ENCODE measurements at places on chromosomes 4 and X. TPM values are rescaled to one million over a fixed set of nuclear protein-coding genes. Genes with fewer than 3 reads are reported as not detected.
A peak's percentile ranks its signal among the peaks of the same experiment; 100 is the strongest.

EPGN gene
- not detected for total RNA-seq

LDB2 gene
- total RNA-seq, result not detected

ADRA2C gene
- not detected for total RNA-seq

CASP3 gene
- total RNA-seq, result 54.4 TPM

CENPVL3 gene
- total RNA-seq, result 0.19 TPM

C4orf54 gene
- total RNA-seq, result not detected

PARM1 gene
- not detected for total RNA-seq

ARFIP1 gene
- total RNA-seq, result 9.3 TPM

TRMT10A gene
- 8.9 TPM for total RNA-seq

ERCC6L gene
- 10.5 TPM for total RNA-seq

KDR gene
- total RNA-seq, result not detected

TCEANC gene
- total RNA-seq, result 1.9 TPM

DNA sequence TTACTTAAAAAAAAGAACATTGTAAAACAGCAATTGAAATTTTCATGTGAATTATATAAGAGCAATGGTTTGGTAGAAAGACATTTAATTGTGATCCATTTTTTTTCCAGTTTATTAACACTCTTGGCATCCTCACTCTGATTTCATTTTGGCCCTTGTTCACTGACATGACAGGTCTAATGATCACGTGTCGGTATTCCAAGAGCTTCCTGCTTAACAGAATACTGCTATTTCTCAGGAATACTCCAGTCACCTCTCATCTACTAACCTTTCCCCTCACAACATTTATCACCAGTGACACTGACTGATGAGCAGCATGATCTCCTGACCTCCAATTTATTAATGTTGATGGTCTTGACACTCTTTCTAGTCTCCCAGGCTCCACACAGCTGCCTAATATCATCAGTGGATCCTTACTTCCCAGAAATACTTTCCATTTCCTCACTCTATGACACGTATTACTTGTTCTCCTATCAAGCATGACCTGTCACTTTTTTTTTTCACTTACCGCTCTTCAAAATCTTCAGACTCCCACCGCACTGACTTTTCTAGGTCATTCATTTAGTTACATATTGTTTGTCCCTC, 847.8 kb upstream of the SLIT2 start:
- DNase-seq, result no peak

DNA sequence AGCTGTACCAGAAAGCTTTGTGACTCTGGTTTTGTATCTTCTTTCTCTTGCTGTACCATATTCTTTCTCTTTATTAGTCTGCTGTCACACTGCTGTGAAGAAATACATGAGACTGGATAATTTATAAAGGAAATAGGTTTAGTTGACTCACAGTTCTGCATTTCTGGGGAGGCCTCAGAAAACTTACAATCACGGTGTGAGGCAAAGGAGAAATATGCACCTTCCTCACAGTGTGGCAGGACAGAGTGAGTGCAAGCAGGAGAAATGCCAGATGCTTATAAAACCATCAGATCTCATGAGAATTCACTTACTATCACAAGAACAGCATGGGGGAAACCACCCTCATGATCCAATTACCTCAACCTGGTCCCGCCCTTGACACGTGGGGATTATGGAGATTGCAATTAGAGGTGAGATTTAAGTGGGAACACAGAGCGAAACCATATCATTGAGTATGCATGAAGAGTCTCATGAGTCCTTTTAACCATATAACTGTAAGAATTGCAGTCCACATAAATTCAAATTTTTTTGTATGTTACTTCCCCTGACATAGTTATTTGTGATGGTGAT, 67.4 kb upstream of the INPP4B start:
- no peak for DNase-seq

DNA sequence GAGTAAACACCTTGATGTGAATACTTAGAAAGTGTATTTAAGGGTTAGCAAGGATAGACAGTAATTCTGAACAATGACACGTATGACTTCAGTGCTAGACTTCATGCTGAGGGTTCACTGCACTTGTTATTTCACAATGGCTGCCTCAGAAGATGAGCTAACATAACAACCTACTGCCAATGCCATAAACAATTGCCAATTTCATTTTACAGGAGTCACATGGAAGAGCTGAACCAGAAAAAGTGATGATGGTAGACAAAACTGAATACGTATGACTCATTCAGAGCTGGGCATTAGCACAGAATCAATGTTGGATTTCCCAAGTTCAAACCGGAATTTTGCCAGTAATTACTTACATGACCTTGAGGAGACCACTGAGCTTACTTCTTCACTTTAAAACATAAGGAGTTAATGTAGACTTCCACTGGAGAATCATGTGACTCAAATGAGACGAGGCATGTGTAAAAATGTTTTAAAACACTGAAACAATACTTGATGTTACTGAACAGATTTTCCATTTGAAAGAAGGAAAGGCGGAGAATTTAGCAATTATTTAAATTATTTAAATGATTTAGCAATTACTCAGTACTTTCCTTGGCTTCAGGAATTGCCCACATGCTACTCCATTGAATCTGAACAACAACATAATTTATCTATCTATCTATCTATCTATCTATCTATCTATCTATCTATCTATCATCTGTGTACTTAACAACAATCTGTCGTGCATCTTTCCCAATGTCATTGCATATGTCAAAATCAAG, 868.5 kb upstream of the SLIT2 start:
- no peak for DNase-seq

GRCh38 chr4:26434030-26434639, 56.1 kb downstream of the CCKAR start:
- DNase-seq, result no peak

- DNase-seq, result no peak
These were observed 394.7 kb upstream of the CPEB2 start for GRCh38 chr4:14607578-14607977.

DNA sequence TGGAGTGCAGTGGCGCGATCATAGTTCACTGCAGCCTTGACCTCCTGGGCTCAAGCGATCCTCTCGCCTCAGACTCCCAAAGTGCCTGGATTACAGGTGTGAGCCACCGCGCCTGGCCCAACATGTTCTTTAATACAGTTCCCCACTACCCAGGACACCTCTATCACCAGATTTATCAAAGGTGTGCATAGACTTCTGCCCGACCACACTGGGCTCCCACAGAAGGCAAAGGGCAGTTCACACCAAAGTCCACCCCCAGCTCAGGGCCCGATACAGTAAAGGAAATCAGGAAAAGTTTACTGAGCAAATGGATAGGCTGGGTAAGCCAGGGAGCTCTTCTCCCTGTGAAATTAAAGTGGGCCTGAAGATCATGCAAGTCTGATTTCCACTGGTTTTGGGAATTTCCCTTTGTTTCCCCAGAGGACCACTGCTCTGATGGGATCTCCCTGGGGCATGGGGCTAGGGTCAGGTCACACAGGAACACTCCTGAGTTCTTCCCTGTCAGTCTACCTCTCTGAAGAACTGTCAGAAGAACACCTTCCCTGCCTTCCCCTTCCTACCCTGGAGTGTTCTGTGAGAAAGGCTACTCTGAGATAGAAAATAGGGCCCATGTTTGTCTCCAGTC, 17.7 kb upstream of the PIM2 start:
- no peak for DNase-seq

DNA sequence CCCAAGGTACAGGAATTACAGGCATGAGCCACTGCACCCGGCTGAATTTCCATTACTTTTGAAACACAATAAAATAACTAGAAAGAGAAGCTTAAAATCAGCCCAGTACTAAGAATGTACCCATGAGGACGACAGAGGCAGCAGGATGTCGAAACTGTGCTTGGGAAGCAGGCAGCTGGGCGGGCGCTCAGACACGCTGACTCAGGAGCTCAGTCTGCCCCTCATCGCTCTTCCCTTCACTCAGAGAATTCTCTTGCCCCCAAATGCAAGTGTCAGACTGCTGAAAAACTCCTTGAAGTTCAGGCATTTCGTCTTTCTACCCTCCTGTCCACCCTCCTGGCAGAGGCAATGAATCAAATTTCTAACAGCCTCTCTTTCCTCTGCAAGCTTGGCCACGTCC, 41.0 kb upstream of the CDKN2AIP start:
- no peak for DNase-seq

DNA sequence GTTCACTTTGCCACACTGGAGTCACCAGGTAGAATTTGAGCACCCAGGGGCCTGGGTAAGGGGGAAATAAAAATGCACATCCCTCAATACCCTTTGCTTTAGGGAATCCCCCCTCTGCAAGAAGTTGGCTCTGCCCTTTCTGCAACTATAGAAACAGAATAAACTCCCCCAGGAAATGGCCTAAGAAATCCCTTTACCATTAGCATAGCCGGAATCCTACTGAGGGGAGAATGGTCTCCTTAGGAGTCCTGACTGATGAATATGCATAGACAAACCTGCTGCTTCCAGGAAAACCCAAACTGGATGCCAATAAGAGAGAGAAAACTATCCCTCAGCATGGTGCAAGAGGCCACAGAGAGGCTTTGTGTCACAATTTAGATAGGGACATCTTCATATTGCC, 11.0 kb downstream of the EFHC2 start:
- no peak for DNase-seq

GRCh38 chr4:8077181-8078108, 81.2 kb downstream of the ABLIM2 start:
- DNase-seq, result no peak

- no peak for DNase-seq
These were observed 243.1 kb upstream of the PSAPL1 start for GRCh38 chr4:7677799-7678301.

GRCh38 chrX:141180851-141181250, 3.9 kb upstream of the LDOC1 start:
- no peak for DNase-seq

DNA sequence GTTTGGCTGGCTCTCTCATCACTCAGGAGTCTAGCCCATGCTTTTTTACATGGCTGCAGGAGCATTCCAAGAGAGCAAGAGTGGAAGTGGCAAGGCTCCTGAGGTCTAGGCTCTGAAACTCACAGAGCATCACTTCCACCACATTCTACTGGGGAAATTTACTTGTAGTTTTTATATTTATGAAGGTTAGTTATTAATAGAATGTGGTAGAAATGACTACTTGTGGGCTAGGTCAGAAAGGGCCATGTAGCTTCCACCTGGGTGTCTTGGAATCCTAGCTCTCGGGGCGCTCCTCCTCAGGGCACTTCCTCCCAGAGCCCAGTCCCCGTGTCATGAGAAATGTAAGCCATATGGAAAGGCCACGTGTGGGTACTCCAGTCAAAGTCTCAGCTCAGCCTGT, 127.0 kb upstream of the CASK start:
- DNase-seq, result no peak

DNA sequence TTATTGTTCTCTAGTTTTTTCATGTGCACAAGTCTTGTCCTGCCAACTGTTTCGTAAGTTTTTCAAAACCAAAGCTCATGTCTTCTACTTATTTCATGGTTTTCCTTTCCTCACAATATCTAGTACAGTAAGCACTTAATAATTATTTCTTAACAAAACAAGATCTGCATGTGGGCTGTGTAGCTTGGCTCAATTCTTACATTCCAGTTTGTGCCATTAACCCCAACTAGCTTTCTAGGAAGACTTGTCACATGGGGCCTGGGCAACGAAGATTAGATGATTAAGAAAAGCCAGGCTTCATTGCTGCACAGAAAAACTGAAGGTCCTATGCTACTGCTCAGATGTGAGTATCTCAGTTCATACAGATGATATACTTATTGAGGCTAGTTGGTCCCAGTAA, 155.3 kb upstream of the TEX13A start:
- DNase-seq, result no peak

DNA sequence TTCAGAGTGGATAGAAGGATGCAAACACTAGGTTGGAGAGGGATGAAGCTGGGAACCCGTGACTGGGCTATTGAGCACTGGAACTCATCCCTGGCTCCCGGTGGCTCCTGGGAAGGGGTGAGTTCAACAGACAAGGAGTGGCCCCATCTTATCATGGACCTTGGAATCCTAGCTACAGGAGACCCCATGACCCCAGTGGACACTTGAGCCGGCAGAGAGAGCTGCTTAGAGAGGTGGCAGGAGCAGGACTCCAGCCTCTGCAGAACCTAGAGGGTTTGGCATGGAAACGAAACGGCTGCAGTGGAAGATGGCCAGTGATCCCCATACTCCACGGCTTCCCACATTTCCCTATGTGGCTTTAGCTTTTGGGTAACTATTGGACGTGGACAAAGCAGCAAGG, 205.8 kb upstream of the SPANXN1 start:
- DNase-seq, result no peak

DNA sequence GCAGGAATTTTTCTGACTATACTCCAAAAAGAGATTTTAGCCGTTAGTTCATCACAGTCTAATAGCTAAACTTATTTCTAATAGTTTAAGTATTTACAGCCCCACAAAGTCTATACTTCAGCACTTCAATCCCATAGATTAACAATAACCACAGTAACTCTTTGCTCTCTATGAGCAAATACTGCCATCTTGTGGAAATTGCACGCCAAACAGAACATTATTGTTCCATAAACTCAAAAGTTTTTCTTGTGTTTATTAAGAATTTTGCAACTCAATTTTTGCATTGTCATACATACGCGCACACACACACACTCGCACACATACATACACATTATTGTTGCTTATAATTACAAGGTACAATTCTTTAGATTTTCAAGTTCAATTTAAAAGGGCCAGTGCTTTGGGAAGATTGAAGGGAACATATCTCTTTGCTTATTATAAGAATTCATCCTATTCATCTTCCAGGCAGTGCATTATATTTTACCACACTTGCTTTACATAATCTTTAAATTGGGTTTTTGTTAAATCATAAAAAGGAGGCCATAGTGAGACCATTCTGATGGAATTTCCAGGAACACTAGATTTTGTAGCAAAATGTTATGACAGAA, 63.8 kb upstream of the ATOH1 start:
- no peak for DNase-seq

GRCh38 chr4:25993395-25994185, 79.6 kb downstream of the SMIM20 start:
- DNase-seq, result peak; percentile 55

- no peak for DNase-seq
These were observed 147.7 kb downstream of the RASL11B start for GRCh38 chr4:53009824-53010223.

- no peak for DNase-seq
These were observed 24.3 kb downstream of the RAI2 start for GRCh38 chrX:17836830-17837229.

- no peak for DNase-seq
These were observed 2368.5 kb downstream of the PCDH7 start for GRCh38 chr4:33088713-33089112.

DNA sequence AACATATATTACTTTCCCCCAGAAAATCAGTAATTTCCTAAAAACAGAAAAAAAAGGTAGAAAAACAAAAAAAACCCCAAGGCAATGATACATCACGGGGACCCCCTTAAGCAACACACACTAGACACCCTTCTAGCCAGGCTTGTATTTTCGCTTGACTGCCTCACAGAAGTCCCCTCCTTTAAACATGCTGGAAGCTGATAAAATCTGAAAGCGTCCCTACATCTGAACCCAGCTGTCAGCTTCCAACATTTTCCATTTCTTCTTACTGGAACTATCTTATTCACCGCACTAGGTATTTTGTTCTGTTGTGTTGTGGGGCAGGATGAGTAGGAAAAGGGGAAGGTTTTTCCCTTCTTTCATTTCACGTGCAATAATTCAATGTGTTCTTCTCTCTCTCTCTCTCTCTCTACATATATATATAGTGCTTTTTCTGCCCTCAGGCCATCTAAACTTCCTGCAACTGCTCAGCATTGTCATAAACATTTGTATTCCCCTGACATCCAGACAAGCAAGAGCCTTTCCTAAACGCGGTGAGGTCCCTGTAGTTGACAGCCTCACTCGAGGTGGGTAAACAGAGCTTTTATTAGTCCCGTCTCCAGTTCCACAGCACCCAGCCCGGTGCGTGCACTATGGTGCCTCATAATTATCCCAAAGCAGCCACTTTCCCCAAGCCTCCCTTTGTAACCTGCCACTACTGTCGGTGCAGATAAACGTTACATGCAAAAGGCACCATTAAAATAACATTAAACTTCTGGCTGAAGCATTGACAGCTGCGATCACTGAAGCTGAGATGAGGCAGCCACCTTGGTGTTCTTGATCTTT, 82.5 kb downstream of the GATB start:
- no peak for DNase-seq

Measured in activated CD4-positive, alpha-beta memory T cell treated with anti-CD3 and anti-CD28 coated beads for 36 hours (primary cell).